Jurkat, Clone E6-1 (cell line): ENCODE measurements at places on chromosomes 16 and 17.

GRCh38 chr17:76134911-76135809 lies 5.9 kb downstream of the FOXJ1 start:
- DNase-seq: no peak

- no peak for DNase-seq
Measured at GRCh38 chr16:55717326-55717725, 61.5 kb downstream of the SLC6A2 start.

DNA sequence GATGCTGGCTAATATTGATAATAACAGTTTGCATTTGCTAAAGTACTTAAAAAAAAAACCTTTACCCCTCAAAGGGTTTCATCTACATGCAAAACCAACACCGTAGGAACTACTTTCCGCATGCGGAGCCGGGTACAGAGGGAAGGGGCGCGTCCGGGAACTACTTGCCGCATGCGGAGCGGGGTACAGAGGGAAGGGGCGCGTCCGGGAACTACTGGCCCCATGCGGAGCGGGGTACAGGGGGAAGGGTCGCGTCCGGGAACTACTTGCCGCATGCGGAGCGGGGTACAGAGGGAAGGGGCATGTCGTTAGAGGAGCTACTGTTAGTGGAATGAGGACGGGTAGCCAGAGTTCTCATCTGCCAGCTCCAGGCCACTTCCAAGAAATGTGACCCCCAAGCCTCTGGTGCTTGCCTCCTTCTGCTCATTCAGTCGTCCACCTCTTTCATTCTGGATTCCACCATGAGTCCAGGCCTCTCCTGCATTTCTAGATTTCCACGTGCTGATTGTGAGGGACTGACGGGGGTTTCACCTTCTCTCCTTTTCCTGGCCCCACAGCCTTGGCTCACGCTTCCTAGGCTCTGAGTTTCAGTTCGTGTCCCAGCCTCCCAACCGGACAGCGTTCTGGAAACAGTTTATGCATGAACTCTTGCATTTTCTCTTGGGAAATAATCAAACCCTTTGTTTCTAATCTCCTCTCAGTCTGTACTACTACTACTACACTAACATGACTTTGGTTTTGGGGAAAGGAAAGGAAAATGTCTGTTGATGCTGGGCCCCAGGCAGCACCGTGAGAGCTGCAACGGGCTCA lies 26.9 kb downstream of the MINK1 start:
- no peak for DNase-seq

- DNase-seq: no peak
Measured at GRCh38 chr16:84369938-84370627, 1.7 kb downstream of the ATP2C2 start.

- no peak for DNase-seq
Measured at GRCh38 chr17:80439499-80439898, 24.5 kb downstream of the ENDOV start.

DNA sequence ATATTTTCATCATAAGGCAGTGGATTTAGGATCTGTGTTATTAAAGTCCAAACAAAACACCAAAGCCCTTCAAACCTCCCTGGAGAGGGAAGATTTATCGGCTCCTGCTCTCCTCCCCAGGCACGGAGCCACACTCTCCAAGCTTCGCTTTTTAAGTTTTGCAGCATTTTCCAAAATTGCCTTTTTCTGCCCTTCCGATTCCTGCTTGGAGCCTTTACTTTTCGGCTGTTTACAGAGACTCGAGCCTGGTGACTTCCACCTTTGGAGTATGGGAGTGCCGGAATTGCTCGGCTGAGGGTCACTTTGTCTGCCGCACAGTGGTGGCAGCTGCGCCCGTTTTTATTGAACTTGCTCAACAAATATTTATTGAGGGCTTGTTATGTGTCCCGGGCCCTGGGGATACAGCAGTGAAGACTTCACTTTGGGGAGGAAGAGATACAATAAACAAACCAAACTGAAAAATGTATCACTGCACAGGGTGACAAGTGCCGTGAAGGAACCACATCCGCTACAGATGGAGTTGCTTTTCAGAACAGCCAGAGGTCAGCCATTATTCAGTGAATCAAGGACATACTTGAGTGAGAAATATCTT lies 185.5 kb downstream of the NTN1 start:
- DNase-seq: no peak

DNA sequence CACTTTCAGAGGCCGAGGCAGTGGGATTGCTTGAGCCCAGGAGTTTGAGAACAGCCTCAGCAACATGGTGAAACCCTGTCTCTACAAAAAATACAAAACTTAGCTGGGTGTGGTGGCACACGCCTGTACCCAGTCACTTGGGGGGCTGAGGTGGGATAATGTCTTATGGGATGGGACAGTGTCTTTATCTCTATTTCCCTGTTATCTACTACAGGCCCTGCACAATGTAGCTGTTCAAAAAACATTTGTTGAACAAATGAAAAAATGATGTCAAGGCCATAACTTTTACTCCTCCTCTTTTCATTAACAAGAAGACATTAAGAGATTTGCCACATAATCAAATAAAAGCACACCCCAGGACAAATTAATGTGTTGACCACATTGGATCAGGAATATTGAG lies 13.8 kb downstream of the TUBG1 start:
- no peak for DNase-seq

- DNase-seq: no peak
Measured at GRCh38 chr17:76695059-76695831, 15.5 kb downstream of the MXRA7 start.

GRCh38 chr16:1113489-1113888 lies 17.4 kb upstream of the C1QTNF8 start:
- DNase-seq: no peak

DNA sequence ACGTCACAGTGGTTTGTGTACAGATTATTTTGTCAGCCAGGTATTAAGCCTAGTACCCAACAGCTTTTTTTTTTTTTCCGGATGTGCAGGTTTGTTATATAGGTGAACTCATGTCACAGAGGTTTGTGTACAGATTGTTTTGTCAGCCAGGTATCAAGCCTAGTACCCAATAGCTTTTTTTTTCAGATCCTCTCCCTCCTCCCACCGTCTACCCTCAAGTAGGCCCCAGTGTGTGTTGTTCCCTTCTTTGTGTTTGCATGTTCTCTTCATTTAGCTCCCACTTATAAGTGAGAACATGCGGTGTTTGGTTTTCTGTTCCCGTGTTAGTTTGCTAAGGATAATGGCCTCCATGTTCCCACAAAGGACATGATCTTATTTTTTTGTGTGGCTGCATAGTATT lies 19.9 kb downstream of the RPTOR start:
- DNase-seq: no peak

- no peak for DNase-seq
Measured at GRCh38 chr16:3098459-3099394, at the start of gene ZSCAN10. ZSCAN10 (minus strand) TSS chr16:3099294; CDS start chr16:3092937, 6,357 bp downstream.

DNA sequence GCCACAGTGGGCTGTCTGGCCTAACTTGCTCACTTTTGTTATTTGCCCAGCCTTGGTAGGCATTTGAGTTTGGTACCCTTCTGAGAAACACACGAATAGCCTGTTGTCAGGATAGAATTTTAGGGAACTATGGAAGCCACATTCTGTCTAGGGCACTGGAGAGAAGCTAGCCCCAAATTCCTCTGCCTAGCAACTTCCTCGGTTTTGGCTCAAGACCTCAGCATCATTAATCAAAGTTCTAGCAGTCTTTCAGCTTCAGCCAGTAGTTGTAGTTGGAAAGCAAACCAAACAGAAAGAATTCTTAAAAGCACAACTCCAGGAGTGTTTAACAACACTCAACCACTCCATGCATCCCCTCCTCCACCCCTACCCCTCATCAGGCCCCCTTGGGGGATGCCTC lies 572.1 kb upstream of the PSMD7 start:
- no peak for DNase-seq

- no peak for DNase-seq
Measured at GRCh38 chr17:76130473-76130872, 10.6 kb downstream of the FOXJ1 start.
